Stimulated activated CD8-positive, alpha-beta memory T cell treated with anti-CD3 and anti-CD28 coated beads, Interleukin-12 subunit alpha, Interleukin-12 subunit beta, amount 100 ng/mL, for 1 hour (primary cell): ENCODE measurements at places on chromosomes 16 and 17.

DNA sequence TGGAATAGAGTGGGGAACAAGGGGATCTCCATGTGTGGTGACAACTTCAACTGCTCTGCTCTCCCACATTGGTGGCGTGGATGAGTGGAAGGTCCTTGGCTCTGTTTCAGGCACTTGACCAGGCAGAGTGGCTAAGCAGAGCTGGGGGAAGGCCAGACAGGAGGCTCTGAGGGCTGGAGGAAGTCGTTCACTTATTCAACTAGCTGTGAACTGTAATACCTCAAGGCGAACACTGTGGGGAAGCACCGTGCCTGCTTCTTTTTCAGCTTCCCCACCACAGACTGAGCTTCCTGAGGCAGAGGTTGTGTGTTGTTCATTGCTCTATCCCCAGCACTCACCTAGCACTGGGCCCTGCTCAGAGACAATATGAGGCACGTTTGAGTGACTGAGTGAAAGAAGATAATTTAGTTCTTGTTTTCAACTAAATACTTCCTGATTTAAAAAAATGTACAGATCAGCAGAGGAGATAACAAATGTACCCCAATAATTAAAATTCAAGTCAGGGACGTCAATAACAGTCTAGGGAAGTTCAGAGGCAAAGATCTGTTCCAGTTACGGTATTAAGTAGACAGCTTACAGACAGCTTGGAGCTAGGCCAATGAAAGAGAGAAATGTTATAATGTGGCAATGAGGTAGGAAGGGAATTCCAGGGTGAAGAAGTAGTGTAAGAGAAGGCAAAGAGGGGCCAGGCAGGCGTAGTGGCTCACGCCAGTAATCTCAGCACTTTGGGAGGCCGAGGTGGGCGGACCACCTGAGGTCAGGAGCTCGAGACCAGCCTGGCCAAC lies 34.7 kb downstream of the MYO18A start:
- peak; percentile 48 for DNase-seq

- DNase-seq = peak; percentile 43
Measured at GRCh38 chr16:88456356-88457292, 3.5 kb downstream of the ZFPM1 start.

- DNase-seq = no peak
Measured at GRCh38 chr16:11306381-11306780, 25.3 kb upstream of the PRM1 start.

DNA sequence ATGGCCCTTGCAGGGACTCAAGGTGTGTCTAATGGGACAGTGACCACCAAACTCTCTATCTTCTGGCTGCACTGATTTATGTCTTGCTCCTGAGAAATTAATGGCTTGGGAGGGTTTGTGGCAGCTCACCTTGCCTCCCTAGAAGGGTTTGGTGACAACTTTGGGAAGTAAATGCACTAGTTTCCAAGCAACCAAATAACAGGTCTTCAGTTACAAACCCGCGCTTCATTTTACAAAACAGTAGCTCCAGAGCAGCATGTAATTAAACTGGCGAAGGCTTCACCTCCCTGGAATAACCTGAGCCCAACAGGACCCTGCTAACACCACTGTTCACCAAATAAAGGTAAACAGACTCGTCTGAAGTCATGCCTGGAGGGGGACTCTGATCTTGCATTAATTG lies 318.3 kb downstream of the SLC39A11 start:
- DNase-seq = no peak

GRCh38 chr16:81654346-81654745 lies 124.7 kb upstream of the PLCG2 start:
- DNase-seq = no peak

DNA sequence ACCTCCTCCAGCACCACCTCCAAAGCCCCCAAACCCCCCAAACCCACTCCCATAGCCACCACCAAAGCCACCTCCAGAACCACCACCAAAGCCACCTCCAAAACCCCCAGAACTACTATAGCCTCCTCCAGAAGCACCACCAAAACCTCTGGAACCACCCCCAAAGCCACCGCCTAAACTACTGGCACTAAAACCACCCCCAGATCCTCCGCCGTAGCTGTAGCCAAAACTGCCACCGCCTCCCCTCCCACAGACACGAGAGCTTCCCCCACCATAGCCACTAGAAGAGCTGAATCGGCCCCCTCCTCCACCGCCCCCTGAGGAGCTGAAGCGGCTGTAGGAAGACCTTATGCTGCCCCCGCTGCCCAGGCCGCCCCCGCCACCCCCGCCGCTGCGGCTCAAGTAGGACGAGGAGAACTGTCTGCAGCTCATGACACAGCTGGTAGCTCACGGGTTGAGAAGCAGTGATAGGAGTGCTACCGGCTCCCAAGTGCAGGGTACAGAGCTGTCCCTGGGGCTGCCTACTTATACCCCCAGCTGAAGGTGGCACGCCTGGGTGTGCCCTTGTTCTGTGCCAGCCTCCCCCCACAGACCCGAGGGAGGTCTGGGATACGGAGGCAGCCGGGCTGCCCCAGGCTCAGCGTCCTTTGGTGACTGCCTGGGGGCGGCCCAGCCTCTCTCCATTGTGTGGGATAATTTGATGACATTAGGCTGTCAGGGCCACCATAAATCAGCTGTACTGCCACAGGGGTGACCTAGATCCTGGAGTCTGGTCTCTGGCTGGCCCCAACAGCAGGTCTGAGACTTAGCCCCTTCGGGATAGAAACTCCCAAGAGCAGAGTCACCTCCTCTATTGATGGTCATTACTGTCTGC lies at the start of gene KRT9:
Gene KRT9 (minus strand): TSS at position 499 of the 874 bp plus-strand sequence. CDS start 67 bp downstream, at position 432.
- no peak for DNase-seq

GRCh38 chr16:80807906-80808305 lies 3.5 kb upstream of the CDYL2 start:
- DNase-seq = no peak

DNA sequence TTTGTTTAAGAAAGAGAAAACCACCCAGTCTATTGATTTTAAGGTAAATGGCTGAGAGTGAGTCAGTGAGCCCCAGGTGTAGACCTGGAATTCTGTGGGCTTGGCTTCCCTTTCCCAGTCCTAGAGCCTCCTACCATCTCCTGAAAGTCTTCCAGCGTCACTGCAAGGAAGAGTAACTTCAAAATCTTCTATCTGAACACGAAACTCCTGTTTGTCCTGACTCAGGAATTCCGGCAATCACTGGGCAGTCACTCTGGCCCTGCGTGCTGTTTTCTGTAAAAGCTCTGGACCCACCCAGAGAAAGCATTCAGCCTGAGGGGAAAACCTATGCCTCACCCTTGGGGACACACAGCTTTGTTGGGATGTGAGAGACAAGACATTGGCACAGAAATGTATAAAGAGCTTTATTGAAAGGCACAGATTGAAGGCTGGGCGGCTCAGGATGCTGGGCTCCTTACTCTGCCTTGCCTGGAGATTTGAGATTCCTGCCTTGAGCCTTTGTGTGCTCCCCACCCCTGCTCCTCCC lies 15.9 kb downstream of the MINK1 start:
- DNase-seq = no peak

DNA sequence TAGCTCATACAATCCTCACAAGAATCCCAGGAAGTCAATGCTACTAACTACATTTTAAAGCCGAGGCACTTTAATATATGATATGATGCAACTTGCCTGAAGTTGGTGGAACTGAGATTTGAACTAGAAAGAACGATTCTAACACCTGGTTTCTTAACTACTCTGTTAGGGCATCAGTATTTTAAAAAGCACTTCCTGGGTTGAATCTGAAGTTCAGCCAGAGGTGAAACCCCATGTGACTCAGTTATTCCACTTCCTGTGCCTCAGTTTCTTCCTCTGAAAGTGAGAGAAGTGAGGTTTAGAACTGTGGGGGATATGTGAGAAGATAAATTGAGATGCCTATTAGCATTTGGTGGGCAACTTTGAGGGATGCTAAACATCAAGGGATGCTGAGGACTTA lies 129.4 kb upstream of the ANKFN1 start:
- DNase-seq = no peak

GRCh38 chr17:1413281-1413791 lies 13.3 kb upstream of the YWHAE start:
- no peak for DNase-seq

- DNase-seq = no peak
Measured at GRCh38 chr16:25707982-25708583, 16.3 kb downstream of the HS3ST4 start.

- DNase-seq = no peak
Measured at GRCh38 chr16:67461600-67462278, 19.2 kb downstream of the ATP6V0D1 start.

GRCh38 chr16:68228652-68229051 lies 7.3 kb downstream of the ESRP2 start:
- DNase-seq = no peak

DNA sequence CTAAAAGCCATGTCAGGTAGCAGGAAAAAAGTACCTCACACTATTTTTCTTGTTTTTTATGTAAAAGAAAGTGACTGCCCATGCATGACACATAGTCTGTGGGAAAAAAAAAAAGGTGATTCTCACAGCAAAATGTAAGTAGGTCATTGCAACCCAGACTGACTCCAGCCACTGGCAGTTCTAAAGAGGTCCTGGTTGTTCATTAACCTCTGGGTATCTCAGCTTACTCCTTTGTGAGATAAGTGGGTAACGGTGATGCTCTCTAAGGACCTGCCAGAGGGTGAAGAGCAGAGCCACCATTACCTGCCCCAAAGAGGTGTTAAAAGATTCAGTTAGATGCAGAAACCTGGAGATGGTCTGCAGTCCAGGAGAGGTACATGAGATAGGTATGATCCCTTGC lies 531.9 kb downstream of the GRIN2A start:
- no peak for DNase-seq

GRCh38 chr17:44865231-44865660 lies 17.6 kb downstream of the HIGD1B start:
- peak; percentile 64 for DNase-seq

DNA sequence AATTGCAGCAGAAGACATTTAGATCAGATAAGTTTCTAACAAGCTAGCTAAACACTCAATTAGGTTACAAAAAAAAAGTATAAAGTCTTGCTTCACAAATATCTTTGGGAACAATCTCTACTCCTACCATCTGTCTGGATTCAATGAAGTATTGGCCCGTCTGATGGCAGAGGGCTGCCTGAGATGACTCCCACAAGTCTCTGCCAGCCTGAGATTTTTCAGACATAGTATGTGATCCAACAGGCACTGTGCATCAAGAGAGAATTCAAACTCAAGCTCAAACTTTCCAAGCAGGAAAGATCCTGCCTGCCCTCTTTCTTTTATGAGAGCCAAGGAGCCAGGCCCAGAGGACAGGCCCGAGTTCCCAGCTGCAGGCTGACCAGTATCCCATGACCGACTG lies 22.6 kb downstream of the SLC39A11 start:
- DNase-seq = no peak

GRCh38 chr17:27384261-27384701 lies 72.0 kb upstream of the KSR1 start:
- no peak for DNase-seq

DNA sequence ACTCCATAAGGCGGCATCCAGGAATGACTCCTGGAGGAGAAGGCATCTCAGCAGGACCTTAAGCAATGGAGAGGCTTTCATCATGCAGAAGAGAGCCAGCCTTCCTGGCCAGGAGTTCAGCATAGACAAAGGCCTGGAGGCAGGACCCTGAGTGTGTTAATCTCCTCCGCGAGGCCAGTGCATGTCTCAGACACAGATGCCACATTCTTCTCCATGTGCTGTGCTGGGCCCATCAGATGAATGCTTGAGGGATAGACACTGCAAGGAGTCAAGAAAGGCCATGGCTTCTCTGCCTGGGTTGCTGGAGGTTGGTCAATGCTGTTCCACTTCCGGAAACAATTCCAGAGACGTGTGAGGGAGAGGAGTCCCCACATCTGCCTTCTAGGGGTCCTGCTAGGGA lies 147.5 kb downstream of the IRX5 start:
- no peak for DNase-seq

GRCh38 chr17:9095390-9095789 lies 74.1 kb downstream of the NTN1 start:
- no peak for DNase-seq

GRCh38 chr16:2056681-2057407 lies 9.1 kb downstream of the TSC2 start:
- no peak for DNase-seq

GRCh38 chr16:85172455-85173145 lies 60.3 kb upstream of the CIBAR2 start:
- DNase-seq = no peak

DNA sequence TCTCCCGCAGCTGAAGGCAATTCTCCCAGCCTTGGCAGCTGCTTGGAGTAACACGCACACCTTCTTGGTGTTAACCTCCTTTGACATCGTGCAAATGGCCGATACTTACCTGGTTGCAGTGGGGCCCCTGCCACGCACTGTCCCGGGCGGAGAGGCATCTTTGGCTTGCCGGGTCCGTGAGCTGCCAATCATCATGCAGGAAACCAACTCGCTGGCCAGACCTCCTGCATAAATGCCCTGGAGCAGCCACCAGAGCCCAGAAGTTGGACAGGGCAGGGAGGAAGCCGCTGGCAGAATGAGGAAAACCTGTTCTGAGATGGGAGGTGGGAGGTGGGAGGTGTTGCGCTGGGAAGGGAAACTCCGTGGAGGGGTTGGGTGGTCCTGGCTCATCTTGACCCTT lies 41.7 kb upstream of the CREBBP start:
- no peak for DNase-seq

DNA sequence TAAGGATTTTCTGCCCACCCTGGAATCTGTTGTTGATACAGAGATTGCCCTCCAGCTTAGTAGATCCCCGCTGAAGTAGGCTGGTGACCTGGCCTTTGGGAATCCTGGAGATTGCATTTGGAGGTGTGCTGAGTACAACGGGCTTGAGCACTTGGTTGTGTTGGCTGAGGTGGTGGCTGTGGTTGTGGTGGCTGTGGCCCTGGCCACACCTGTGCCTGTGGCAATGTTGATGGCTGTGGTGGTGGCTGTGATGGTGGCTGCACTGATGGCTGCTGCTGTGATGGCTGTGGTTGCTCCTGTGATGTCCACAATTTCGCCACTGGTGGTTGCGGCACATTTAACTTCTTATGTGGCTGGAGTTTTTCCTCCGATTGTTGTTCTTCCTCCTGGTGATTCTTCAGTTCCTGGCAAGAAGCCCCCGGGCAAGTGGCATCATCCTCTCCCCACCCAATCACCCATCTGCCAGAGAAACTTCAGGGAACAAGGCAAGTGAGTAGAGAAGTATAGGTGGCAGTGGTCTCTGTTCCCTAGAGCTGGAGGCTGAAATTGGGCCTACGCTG lies 4.2 kb downstream of the CCDC200 start:
- DNase-seq = no peak
